ENCODE measurements at places on chromosomes 5 and 9.

DNA sequence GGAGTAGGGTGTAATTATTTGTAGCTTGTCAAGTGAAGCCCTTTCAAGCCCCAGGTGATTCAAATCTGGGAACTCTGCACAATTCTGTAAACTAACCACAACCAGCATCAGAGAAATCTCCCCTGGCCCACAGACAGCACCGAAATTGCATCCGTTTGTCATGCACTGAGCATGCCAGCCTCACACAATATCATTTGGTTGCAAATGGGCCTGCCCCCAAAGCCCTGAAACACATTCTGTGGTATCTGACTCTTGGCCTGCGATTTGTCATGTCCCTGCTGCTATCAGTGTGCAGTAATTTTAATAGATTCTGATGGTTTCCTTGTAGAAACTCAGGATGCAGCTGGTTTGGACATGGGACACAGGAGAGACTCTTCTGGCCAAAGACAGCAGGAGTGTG is 35.3 kb downstream of the SNX24 start:
- no peak for DNase-seq

GRCh38 chr5:104429911-104430310 is 867.3 kb upstream of the NUDT12 start:
- no peak for DNase-seq

DNA sequence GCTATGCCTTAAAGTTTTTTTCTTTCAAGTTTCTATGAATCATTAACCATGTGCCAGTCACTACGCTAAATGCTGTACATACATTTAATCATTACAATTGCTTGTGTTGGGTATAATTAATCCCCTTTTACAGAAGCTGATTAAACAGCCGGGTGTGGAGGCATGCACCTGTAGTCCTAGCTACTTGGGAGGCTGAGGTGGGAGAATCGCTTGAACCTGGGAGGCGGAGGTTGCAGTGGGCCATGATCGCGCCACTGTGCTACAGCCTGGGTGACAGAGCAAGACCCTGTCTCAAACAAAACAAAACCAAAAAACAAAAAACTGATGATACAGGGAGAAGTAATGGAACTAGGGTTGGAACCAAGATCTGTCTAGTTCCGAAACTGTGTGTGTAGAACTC is 1.2 kb upstream of the UBE2R2 start:
- no peak for DNase-seq

DNA sequence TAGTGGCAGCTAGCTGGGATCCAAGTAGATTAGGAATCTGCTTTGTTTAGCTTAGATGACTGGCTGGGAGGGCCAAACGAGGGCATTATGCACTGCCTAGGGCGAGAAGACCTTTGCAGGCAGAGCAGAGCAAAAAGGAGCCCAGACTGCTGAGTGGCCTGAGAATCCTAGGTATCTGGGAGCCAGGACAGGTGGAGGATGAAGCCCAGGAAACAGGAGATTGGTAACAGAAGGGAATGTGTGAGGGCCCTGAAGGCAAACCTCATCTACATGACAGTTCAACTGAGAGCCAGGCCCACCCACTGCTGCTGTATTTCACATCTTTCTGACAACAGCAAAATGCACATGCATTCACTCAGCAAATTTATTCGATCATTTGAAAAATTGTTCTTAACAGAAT is 192.3 kb downstream of the DTWD2 start:
- DNase-seq = no peak

GRCh38 chr5:127909821-127910220 is 173.7 kb upstream of the SLC12A2 start:
- no peak for DNase-seq

DNA sequence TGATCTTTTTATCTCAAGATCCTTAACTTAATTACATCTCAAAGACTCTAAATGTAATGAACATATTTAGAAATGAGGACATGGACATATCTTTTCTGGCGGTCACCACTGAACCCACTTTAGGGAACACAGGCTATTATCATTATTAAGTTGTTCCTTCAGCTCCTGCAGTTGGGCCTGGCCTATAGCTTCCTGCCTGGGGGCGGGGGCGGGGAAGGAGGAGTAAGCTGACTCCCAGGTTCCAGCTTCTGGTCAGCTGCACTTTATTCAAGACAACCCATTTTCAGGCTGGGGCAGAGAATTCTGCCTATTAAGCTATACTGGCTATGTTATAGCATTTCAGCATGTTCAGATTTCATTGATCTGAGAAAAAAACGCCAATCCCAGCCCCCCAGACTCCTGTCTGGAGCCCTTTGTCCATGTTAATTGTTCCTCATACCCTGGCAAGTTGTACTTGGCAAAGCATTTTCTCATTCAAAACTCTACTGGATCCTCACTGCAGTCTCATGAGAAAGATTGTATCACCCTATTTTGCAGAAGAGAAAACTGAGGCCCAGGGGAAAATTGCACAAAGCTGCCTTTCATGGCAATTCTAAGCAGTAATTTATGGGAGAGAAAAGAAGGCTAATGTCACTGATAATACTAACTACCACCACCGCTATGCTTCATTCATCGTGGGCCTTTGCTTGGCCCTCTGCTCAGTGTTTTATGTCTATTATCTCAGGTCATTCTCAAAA is 25.1 kb downstream of the COL15A1 start:
- no peak for DNase-seq

DNA sequence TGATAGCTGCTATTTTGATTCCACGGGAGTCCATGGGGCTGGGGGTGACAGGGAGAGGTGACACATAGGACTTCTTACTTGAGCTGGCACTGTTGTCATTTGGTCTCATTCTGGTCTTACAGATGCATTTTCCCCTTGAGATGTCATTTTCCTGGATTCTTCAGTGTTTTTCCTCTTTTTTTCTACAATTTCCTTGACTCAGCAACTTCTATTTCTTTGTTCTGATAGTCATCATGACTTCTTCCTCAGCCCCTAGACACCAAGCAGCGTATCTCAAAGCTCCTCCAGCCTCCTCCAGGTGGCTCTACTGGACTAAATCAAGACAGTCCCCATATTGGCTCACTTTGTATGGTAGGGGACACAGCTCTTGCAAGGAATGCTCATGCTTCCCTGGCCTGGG is 16.5 kb downstream of the LVRN start:
- no peak for DNase-seq

DNA sequence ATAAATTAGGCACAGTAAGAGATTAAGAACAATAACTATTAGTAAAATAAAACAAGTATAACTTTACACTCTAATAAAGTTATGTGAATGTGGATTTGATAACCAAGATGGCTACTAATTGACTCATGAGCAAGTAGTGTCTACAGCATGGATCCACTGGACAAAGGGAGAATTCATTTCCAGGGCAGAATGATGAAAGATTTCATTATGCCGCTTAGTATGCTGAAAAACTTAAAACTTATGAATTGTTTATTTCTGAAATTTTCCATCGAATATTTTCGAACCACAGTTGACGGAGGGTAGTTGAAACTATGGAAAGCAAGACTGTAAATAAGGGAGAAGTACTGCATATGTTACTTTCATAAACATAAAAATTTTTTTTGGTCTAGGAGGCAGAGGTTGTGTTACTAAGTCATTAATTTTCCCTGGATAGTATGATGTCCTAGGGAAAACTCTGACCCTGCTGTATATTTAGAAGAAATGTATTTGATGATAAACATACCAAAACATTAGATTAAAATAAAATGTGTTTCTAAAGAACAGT is 24.9 kb upstream of the TARS1 start:
- DNase-seq = no peak

GRCh38 chr5:73374520-73375190 is 73.9 kb downstream of the FOXD1 start:
- DNase-seq = peak; percentile 55

- DNase-seq = no peak
Observed at GRCh38 chr5:35030426-35031100, 17.2 kb downstream of the AGXT2 start.

- no peak for DNase-seq
Observed at GRCh38 chr9:92359394-92359995, 33.7 kb downstream of the CENPP start.

- DNase-seq = no peak
Observed at GRCh38 chr5:82664732-82665131, 386.6 kb upstream of the RPS23 start.

DNA sequence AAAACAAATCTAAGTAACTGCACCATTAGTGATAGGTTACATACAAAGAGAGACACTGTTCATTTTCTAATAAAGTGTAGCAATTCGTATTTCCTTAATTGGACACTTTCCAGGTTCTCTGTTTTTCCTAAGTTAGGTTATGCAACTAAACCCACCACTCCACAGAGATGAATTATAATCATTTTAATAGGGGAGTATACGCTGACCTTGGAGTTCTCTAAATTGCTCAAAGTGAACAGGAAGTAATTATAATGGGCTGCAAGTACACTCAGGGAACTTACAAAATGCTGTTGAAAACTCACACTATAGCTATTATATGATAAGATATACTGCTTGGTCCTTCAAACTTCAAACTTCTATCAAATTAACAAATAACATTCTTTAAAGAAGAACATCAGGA is 18.2 kb upstream of the ADCY2 start:
- DNase-seq = no peak

DNA sequence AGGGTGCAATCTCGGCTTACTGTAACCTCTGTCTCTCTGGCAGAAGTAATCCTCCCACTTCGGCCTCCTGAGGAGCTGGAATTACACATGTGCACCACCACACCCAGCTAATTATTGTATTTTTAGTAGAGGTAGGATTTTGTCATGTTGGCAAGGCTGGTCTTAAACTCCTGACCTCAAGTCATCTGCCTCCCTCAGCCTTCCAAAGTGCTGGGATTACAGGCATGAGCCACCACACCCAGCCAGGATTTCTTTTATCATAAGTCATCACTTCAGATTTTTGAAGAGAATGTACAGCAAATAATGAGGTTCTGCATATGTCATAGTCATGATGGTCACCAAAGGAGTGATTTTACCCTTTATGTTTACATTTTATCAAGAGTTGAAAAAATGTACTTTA is 108.1 kb downstream of the GCNT1 start:
- DNase-seq = no peak

DNA sequence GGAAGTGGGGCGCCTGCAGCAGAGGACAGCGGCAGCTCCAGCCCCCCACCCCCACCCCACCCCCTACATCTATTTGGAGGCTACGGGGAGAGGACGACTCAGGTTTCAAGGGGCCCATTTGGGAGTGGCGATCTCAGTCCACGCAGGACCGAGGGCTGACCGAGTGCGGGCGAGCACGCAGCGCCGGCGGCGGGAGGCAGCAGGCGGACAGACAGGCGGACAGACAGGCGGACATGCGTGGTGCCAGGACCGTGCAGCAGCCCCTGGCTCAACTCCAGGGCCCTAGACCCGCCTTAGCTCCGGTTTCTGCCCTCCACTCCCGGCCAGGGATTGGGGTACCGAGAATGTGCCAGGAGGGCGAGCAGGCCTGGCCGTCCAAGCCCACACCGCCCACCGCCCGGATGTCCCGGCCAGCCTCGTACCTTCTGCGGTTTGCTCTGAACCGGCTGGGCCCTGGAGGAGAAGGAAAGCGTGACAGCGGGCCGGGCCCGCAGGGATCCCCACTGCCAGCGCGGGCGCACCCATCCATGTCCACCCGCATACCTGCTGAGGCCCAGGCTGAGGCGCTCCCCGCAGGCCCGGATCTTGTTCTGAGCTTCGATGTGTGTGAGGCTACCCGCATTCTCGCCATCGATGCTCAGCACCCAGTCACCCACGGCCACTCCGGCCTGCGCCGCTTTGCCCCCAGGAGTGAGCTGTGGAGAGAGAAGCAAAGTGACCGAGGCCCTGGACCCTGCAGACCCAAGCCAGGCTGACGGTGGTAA is 5.2 kb downstream of the PDLIM7 start:
- no peak for DNase-seq

DNA sequence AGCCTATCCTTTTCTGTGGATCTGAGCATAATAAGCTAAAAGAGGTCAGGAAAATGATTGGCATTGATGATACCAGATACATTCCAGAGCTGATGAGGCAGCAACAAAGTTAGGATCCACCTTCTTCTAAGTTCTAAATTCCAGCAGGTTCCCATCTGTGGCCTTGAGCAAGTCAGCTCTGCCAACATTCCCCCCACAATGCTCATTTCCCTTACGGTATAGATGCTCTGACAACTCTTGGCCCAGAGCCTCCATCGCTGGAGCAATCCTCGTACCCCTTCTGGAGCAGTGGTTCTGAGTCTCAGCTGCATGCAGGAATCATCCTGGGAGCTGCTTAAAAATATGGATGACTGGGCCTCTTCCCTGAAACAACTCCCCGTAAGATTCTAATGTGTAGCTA is 78.1 kb downstream of the MED27 start:
- DNase-seq = no peak

DNA sequence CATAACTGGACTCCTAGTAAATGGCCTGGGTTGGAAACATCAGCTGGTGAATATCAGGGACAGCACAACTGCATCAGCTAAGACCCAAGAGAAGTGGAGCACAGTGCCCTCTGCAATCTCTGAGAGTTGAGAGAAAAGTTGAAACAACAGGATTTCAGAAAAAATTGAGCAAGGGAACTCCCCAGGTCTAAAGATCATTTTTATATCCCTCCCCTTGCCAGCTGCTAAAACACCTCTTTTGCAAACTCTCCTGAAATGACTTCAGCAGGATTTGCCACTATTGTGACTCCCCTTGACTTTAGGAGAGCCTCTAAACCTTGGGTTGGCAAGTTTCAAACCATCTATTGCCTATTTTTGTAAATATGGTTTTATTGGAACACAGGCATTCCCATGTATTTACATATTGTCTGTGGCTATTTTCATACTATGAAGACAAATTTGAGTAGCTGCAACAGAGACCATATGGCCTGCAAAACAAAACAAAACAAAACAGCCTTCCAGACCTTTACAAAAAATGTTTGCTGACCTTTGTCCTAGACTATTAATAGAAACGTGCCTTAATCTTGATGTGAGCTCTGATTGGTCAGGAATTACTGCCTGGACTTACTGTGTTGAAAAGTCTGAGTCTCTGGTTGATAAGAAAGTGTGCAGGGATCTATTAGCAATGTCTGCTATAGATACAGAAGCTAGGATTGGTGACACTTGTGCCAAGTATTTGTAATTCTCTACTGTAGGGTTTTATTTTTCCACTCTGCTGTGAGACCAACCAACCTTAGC is 37.7 kb upstream of the PLPPR1 start:
- DNase-seq = no peak
